ENCODE measurements at places on chromosomes 11 and 22. TPM values are rescaled to one million over a fixed set of nuclear protein-coding genes. Genes with fewer than 3 reads are reported as not detected.
A peak's percentile ranks its signal among the peaks of the same experiment; 100 is the strongest.

DNA sequence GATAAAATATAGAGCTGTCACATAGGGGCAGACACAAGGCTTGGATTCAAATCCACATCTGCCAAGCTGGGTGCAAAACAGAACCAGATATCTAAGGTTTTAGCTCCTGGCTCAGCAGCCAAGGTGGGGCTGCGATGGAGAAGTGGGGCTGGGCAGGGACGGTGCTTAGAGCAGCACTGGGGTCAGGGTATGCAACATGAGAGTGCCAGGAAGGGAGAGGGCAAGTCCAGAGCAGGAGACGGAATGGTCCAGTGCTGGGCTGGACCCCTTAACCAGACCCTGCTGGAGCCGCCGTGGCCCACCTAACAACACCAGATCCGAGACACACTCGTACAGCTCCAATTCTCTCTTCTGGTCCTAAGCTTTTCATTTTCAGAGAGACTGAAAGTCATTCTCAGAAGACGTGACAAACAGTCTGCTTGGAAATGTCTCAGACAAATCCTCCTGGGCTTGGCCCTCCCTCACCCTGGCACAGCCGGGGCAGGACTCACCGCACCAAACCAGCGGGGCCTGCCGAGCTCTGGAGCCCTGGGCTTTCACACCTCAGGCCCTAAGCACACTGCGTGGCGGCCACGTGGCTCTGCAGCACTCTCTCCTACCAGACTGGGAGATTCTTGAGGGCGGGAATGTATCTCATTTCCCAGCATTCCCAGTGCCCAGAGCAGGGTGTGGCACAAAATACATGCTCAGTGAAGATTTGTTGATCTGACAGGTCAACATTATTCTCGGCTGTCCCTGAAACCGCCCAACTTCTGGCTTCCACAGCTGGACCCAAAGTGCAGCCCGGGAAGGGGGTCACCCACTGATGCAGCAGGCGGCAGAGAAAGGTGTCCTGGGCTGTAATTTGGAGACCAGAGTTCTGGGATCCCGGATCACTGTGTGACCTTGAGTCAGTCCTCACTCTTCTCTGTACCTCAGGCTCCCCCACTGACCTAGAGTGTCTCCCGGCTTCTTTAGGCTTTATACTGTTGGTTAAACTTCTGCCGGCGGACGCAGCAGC lies 11.6 kb downstream of the LRRC32 start:
- no peak for DNase-seq

DNA sequence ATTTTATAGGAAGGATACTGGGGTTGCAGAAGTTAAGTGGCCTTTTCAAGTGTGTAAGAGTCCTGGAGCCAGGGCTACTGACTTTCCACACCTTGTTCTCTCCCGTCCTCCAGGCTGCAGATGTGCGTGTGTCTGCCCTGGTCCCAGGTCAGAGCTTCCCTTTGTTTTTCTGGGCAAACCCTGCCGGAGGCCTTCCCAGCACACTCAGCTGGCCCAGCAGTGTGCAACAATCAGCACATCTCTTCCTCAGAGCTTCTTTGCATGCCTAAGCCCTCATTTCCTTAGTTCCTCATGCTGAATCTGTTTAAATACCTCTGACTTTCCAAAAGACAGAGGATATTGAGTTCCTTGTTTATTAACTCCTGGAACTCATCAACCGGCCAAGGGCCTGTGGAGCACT lies 80.6 kb downstream of the KCNJ1 start:
- no peak for DNase-seq

DNA sequence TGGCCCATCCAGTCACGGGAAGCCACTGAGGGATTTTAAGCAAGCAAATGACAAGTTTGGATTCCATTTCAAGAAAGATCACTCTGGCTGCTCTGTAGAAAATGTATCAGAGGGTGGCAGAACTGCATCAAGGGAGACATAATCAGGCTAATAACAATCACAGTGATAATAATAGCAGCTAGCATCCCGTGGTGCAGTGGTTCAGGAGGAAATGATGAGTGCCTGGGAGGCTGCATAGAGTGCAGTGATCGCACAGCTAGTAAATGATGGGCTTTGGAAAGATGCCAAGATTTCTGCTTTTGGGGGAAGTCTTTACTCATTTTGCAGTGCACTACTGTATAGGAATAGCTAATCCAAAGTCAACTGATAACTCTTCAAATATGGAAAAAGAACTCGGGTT lies 35.8 kb downstream of the TNRC6B start:
- DNase-seq, result no peak

DNA sequence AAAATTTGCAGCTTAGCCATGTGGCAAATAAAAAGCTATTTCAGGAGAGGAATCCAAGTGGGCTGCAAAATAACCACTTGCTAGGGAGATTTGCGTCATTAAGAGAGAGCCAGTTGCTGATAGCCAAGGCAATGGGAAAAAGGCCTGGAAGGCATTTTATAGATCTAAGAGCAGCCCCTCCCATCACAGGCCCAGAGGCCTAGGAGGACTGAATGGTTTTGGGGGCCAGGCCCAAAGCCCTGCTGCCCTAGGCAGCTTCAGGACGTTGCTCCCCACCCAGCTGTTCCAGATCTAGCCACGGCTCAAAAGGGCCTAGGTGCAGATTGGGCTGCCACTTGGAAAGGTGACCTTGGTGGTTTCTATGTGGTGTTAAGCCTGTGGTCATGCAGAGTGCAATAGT lies 169.0 kb downstream of the AASDHPPT start:
- no peak for DNase-seq

DNA sequence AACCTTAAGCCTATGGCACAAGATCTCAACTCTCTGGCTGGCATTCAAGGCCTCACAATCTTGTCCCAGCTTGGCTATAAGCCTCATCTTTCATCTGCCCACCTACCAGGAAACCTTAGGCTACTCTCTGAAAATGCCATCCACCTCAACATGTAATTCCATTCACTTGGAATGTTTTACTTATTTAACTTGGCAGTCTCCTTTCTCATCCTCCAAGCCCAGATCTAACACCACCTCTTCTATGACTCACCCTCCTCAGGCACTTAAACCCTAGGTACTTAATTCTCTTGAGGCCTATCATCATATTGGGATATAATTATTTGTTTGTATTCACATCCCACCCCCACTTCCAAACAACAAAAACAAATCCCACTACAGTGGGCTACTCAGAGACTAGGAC lies 15.0 kb downstream of the POGLUT3 start:
- no peak for DNase-seq

DNA sequence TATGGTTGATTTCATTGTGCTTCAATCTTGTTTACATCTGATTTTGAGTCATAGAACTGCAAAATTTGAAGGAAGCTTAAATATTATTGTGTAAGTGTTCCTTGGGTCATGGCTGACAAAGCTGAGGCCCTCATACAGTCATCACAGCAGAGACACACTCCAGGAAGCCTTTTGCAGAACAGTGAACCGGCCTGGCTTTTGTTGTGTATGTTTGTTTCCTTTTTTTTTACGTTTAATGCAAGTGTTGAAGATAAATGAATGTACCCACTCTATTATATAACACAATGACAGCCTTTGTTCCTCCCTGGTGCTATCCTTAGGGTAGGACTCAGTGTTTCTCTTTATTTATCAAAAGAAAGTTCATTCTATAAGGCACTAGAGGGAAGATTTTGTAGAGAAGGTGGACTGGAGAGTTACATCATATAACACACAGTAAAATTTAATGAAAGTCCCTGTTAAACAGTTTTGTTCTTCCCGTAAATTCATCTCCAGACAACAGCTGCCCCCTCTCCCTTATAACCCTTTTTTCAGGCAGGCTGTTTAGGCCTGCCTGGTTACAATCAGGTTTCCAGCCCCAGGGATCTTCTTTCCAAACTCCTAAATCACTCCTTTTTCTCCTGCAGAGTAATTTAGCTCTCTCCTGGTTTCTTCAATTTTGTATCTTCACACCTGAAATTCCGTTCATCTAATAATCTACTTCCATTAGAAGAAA lies 34.3 kb upstream of the CSTF3 start:
- no peak for DNase-seq

GRCh38 chr11:126751242-126751641 lies 249.3 kb downstream of the KIRREL3 start:
- DNase-seq, result no peak

GRCh38 chr11:62459080-62459479 lies 40.2 kb downstream of the SCGB1A1 start:
- peak; percentile 19 for DNase-seq

DNA sequence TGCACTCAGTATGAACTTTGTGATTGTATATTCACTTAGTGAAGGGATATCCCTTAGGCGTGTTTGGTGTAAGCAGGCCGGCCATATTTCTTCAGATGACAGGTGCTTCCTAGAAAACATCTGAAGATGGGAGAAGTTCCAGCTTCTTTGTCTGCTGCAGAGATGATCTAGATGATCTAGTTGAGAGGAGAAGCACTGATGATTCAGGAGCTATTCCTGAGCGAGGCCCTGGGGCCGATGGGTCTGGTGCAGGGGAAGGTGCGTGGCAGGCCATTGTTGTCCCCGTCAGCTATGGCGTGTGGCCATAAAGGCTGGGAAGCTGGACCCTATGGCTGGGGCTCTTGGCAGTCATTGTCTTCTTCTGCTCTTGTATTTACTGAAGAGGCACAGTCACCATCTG lies 14.0 kb downstream of the FAM118A start:
- no peak for DNase-seq

GRCh38 chr11:3849297-3849874 lies 6.1 kb upstream of the STIM1 start:
- peak; percentile 85 for DNase-seq

DNA sequence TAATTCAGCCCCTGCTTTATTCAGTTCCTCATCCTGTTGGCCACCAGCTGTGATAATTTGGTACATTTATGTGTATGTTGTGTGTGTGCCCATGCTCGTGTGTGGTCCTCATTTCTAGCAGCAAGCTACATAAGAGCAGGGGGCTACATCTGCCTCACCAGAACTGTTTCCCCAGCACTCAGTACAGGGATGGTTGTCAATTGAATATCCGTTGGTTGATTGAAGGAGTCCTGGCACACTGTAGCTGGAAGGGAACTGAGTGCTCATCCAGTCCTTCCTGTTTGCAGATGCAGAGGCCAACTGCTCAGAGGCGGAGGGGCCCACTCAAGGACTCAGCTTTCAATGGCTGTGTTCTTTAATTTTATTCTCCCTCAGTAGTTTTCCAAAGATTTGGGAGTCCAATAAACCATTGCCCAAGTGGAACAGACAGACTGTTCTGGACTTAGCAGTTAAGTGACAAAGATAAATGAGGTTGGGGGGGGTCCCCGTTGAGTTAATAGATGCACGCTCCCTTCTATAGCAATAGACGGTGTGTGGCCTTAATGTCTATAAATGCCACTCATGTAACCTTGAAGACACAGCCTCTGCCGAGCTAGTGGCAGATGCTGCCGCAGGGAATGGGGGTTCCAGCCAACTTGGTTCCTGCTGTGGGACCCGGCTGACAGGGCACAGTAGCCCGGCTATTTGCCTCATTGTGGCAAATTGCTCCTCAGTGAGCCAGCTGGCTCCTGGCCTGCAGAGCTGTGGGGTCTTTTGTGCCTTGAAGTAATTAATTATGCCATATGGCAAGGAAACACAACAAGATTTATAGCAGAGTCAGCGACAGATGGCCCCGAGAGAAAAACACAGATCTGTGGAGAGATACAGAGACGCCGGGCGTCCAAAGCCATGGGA lies 71.4 kb upstream of the GRK3 start:
- no peak for DNase-seq

- DNase-seq, result no peak
Observed at GRCh38 chr11:106493751-106494150, 416.3 kb downstream of the AASDHPPT start.

DNA sequence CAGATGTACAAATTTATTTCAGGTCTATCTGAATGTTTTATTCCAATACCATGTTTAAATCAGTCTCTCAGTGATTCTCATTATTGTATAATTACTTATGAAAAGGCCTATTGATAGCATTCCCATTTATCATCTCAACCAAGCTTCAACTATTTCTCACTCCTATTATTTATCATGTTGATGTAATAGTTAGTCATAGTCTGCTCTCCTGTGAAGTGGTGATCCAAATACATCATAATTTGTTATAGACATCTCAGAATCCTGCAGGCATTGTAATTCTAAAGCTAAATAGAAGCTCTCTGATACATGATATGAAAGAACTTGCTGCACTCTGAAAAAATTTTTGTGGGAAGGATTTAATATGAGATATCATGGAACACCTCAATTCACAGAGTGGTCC lies 21.8 kb upstream of the OR8G1 start:
- no peak for DNase-seq

DNA sequence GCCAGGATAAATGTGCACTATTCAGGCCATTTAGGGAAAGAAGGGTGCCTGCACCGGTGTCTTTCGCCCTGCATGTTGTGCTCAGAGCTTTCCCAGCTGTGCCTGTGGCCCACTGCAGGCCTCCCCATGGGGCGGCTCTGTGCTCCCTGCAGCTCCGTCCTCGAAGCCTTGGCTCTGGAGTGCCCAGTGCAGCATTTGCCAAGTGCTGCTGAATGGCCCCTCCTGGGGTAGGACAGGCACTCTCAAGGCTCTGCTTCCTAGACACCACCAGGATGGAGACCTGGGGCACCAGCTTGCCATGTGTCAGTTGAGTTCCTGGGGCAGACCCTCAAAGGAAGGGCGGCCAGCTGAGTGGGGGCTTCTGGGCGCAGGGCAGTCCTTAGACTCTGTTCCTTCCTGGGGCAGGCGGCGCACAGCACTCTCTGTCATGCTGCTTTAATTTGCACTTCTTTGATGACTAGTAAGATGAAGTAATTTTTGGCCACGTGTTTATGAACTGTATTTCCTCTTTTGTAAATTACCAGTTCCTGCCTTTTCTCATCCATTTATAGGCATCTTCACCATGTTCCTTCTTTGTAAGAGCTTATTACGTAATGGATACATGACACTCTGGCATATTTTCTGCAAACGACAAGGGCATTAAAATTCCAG lies 32.1 kb upstream of the GNB1L start:
- no peak for DNase-seq

GRCh38 chr11:65503949-65504673 lies 5.3 kb downstream of the MALAT1 start:
- DNase-seq, result no peak

DNA sequence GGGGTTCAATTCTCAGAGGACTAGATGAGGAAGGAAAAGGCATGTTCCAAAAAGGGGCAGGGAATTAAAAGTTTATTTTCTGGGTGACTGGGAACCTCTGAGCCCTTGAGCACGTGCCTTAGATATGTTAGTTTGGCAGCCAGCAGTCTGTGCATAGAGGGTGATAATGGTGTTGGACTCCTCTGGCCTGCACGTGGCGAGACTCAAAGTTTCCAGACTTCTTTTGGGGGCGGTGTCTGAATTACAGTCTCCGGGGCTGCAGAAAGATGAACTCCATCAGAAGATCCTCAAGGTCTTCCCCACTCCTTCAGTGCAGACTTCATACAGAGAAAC lies 861 bp upstream of the ZNRF3 start:
- no peak for DNase-seq

- no peak for DNase-seq
Observed at GRCh38 chr22:39361496-39361895, 11.7 kb downstream of the SYNGR1 start.

SMC1B gene
- total RNA-seq, result not detected

FOLR1 gene
- 6.2 TPM for total RNA-seq

FOLR2 gene
- not detected for total RNA-seq

TSGA10IP gene
- total RNA-seq, result not detected

NLRP6 gene
- total RNA-seq, result not detected

KDELR3 gene
- total RNA-seq, result 20.0 TPM

PATE2 gene
- total RNA-seq, result not detected

OR2D2 gene
- not detected for total RNA-seq

Measured in HT-29 (cell line).